GM04503 (cell line): ENCODE measurements at places on chromosomes 1 and 21.

- no peak for DNase-seq
These were observed 19.6 kb upstream of the KCNQ4 start for GRCh38 chr1:40763742-40764532.

DNA sequence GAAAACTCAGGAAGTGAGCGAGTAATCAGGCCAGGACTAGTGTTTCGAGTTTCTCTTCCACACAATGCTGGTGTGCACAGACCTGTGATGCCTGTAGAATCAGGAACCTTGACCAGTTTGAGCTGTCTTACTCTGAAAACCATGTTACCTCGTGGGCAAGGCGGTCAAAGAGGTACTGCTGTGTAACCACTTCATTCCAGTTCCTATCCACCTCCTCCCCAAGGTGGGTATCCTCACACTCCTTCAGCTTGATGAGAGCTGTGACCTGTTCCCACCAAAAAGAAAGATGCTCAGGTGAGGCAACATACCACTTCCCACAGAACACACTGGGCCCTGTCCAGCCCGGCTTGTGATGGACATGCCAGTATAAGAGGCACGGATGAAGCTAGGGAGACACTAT lies 88.1 kb downstream of the NRDC start:
- no peak for DNase-seq

DNA sequence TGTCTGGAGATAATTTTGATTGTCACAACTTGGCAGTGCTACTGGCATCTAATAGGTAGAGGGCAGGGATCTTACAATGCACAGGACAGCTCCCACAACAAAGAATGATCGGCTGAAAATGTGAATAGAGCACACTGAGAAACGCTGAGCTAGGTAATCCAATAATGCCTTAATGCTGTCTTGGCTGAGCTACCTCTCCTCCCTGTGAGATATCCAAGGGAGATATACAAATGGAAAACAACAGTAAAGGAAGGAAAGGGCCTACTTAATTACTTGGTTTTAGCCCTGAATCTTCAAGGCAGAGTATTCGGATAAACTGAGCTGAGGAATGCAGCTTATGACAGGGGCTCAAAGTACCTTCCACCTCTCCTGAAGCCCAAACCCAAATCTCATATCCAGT lies 2.9 kb downstream of the DNASE2B start:
- DNase-seq, result no peak

GRCh38 chr1:51833700-51834099 lies 44.8 kb downstream of the NRDC start:
- no peak for DNase-seq

GRCh38 chr1:69913977-69914376 lies 291.4 kb downstream of the LRRC40 start:
- peak; percentile 81 for DNase-seq

DNA sequence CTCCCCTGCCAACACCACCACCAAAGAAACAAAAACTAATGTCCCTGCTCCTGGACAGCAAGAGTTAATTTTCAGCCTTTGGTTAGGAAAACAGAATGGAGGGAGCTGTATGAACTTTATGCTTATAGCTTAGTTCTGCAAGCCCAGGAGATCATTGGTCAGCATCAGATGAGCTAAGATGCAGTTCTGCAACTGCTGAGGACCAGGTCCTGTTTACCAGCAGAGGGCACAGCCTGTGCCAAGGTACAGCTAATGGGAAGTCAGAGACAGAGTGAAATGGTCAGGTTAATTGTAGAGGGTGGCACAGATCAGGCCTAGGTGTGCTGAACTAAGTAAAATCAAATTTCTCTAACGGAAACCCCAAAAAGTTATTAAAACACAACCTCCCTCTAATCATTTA lies 161.3 kb downstream of the ROR1 start:
- DNase-seq, result no peak

DNA sequence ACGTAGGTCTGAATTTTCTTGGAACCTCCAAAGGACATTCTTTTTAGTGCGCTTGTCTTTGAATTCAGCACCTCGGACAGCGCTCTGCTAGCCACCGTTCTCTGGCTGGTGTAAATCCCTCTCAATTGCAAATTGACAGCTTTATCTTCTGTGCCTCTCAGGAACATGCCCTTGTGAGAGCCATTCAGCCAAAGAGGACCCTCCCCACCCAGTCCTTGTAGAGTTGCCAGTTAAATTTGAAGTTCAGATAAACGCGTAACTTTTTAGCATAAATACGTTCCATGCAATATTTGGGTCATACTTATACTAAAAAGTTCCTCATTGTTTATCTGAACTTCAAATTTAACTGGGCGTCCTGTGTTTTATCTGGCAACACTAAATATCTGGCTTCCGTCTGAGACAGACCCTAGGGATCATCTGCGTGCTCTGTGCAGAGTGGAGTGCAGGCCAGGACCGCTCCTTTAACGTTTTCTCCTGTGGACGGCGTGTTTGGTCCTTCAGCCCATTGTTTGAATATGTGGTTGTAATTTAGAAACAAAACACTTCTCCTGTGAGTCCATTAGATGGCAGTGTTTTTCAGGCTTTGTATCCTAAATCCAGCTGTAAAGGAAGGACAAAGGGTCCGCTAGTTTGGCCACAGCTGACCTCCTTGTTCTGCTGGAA lies 7.0 kb downstream of the KCNAB2 start:
- peak; percentile 11 for DNase-seq
